ENCODE measurements at places on chromosomes 3 and 15. TPM values are rescaled to one million over a fixed set of nuclear protein-coding genes. Genes with fewer than 3 reads are reported as not detected.

Gene GOLGA8S
- 0.15 TPM for total RNA-seq

Gene CLDN16
- not detected for total RNA-seq

Gene OR5K4
- not detected for total RNA-seq

Gene TNFSF10
- total RNA-seq = 2.2 TPM

Gene CHRM5
- not detected for total RNA-seq

Gene FURIN
- 62.0 TPM for total RNA-seq

Gene CHAC1
- total RNA-seq = 15.5 TPM

Gene CADPS
- total RNA-seq = not detected

Gene POLQ
- total RNA-seq = 11.9 TPM

Gene ARNT2
- total RNA-seq = 16.8 TPM

Gene SOX14
- not detected for total RNA-seq

Gene CYP1A2
- not detected for total RNA-seq

Gene PIF1
- total RNA-seq = 38.6 TPM

Gene TRIM59
- 27.9 TPM for total RNA-seq

Gene LRRN1
- total RNA-seq = 0.13 TPM

Gene SLC15A2
- total RNA-seq = 0.41 TPM

Gene SCAANT1
- total RNA-seq = not detected

Gene RHOV
- 4.2 TPM for total RNA-seq

Gene CDHR4
- total RNA-seq = not detected

Gene SGO1
- 14.8 TPM for total RNA-seq

Gene ZNF280D
- 21.5 TPM for total RNA-seq

Gene DNAH12
- 0.21 TPM for total RNA-seq

Gene CPLX3
- total RNA-seq = not detected

Gene SLC51B
- total RNA-seq = 0.51 TPM

Gene GNAT1
- total RNA-seq = not detected

Gene KLHL40
- total RNA-seq = not detected

Gene CHRNB4
- total RNA-seq = not detected

Gene ATP13A5
- total RNA-seq = not detected

Gene GATM
- total RNA-seq = 7.6 TPM

Gene CA12
- 0.74 TPM for total RNA-seq

Gene SLC22A13
- 0.33 TPM for total RNA-seq

Data from Panc1 (cell line).